Activated naive CD8-positive, alpha-beta T cell treated with anti-CD3 and anti-CD28 coated beads, Interleukin-2, amount 50 U/mL, for 24 hours (primary cell): ENCODE measurements at places on chromosomes 3 and 15.

- H3K27ac ChIP-seq: no peak overlapping the region
- H3K4me1 ChIP-seq: peaks cover 2% of the 10 kb centered on the region
- H3K36me3 ChIP-seq: no peaks in the 10 kb centered on the region
- H3K27me3 ChIP-seq: peaks cover 7% of the 10 kb centered on the region
- no peak overlapping the region for H3K4me3 ChIP-seq
Measured at GRCh38 chr15:68370768-68371151, 61.2 kb downstream of the ITGA11 start.

- H3K27me3 ChIP-seq: peaks cover 2% of the 10 kb centered on the region
- no peaks in the 10 kb centered on the region for H3K4me1 ChIP-seq
- no peak for DNase-seq
- no peaks in the 10 kb centered on the region for H3K36me3 ChIP-seq
- no peak overlapping the region for H3K4me3 ChIP-seq
- no peak overlapping the region for H3K27ac ChIP-seq
Measured at GRCh38 chr3:161163297-161163696, 57.8 kb upstream of the NMD3 start.

DNA sequence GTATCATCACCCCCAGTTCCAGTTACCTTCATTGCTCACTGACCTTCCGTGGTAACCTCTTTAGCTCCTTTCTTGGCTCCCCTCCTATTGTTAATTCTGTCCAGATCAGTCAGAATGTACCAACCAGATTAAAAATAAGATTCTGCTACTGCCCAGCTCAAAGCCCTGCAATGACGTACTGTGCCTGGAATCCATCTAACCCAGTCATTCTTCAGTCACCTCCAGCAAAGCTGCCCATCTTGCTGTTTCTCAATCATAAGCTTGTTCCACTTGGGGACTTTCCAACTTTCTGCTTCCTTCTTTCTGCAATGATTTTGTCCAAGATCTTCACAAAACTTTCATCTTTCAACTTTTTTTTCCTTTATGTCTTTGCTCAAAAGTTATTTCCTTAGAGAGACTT, 512.0 kb upstream of the ZNF385D start:
- no peak overlapping the region for H3K27ac ChIP-seq
- DNase-seq: no peak
- H3K27me3 ChIP-seq: no peaks in the 10 kb centered on the region
- H3K4me3 ChIP-seq: no peak overlapping the region
- H3K4me1 ChIP-seq: no peaks in the 10 kb centered on the region
- no peaks in the 10 kb centered on the region for H3K36me3 ChIP-seq

DNA sequence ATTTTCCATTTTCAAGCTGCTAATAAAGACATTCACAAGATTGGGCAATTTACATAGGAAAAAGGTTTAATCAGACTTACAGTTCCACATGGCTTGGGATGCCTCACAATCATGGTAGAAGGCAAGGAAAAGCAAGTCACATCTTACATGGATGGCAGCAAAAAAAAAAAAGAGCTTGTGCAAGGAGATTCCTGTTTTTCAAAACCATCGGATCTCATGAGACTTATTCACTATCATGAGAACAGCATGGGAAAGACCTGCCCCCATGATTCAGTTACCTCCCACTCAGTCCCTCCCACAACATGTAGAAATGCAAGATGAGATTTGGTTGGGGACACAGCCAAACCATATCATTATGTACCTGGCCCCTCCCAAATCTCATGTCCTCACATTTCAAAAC, 202.0 kb downstream of the FNDC3B start:
- H3K4me3 ChIP-seq: no peak overlapping the region
- no peak for DNase-seq
- peaks cover 8% of the 10 kb centered on the region for H3K4me1 ChIP-seq
- H3K27ac ChIP-seq: no peak overlapping the region

GRCh38 chr15:69556344-69556743, 103.7 kb downstream of the RPLP1 start:
- no peak for DNase-seq
- no peaks in the 10 kb centered on the region for H3K27me3 ChIP-seq
- no peak overlapping the region for H3K4me3 ChIP-seq
- H3K36me3 ChIP-seq: no peaks in the 10 kb centered on the region
- H3K27ac ChIP-seq: no peak overlapping the region
- H3K4me1 ChIP-seq: peaks cover 6% of the 10 kb centered on the region

- no peak overlapping the region for H3K4me3 ChIP-seq
- no peaks in the 10 kb centered on the region for H3K36me3 ChIP-seq
- H3K27ac ChIP-seq: no peak overlapping the region
- no peaks in the 10 kb centered on the region for H3K4me1 ChIP-seq
- DNase-seq: no peak
Measured at GRCh38 chr3:152087153-152087552, 181.6 kb upstream of the MBNL1 start.

DNA sequence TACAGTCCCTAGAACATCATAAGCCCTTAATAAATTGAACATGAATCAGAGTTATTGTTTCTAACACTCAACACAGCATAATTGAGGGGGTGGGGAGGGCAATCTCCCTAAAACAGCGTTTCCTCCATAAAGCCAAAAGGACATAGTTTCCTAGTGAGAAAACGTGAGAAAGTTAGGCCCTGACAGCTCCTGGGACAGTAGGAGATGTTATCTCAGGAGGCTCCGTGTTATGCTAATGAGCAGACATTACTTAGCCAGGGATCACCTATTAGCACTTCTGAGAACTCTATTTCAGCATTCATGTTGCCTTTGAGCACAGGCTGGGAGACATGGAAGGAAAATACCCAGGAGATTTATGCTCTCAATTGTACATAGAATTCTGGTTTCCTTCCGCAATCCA, 229.1 kb upstream of the ADAMTS9 start:
- no peaks in the 10 kb centered on the region for H3K27me3 ChIP-seq
- no peaks in the 10 kb centered on the region for H3K4me1 ChIP-seq
- no peak for DNase-seq

DNA sequence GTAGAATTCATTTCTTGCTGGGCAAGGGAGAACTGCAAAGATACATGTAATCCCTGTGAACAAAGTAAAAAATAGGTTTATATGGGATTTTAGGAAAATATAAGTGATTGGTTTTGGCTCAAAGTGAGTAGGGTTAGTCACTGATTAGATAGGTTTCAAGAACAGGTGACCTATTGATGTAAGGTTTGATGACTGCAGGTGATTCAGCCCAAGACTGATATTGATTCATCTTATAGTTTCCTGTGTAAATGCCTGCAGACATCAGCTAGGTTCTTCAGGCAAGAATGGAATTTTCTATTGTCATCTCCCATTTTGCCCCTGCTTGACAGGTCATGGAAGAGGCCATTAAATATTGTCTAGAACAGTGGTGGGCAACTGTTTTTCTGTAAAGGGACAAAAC, 23.9 kb upstream of the ARID3B start:
- H3K4me1 ChIP-seq: peaks cover 3% of the 10 kb centered on the region
- no peak overlapping the region for H3K4me3 ChIP-seq
- H3K27ac ChIP-seq: no peak overlapping the region
- no peaks in the 10 kb centered on the region for H3K27me3 ChIP-seq

DNA sequence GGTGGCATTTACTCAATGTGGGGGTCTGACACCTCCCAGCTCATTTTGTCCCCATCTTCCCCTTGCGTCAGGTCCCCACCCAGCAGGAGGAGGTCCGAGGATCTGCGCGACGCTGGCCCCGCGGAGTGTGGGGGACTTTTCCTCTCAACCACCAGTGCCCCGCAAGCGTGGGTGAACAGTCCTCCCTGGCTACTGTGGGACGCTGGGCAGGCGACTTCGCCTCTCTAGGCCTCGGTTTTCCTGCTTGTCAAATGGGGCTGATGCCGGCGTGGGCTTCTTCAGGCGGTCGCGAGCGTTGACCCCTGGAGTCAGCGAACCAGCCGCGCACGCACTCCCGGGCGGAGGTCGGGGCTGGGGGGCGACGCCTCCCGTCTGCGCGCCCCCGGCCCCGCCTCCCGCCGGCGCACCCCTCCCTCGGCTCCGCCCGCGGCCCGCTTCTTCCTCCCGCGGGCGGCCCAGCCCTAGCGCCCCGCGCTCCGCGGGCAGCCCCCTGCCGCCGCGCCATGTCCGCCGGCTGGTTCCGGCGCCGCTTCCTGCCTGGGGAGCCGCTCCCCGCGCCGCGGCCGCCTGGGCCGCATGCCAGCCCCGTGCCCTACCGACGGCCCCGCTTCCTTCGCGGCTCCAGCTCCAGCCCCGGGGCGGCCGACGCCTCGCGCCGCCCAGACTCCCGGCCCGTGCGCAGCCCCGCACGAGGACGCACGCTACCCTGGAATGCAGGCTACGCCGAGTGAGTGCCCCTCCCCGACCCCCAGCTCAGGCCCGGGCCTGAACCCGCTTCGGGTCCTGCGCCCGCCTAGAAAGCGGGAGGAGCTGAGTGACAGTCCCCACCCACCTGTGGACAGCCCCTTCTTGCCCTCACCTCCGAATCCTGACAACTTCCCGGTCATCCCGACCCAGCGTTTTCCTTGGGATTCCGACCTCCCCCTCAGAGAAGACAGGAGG, at the start of gene PPM1M:
Gene PPM1M (plus strand): TSS at position 438 of the 942 bp plus-strand sequence. CDS start 66 bp downstream, at position 504.
- DNase-seq: peak; percentile 63
- peak within 1 kb of the TSS; percentile 86 for H3K4me3 ChIP-seq
- H3K36me3 ChIP-seq: peaks cover 38% of the 10 kb centered on the region
- H3K4me1 ChIP-seq: peaks cover 80% of the 10 kb centered on the region
- H3K27me3 ChIP-seq: no peaks in the 10 kb centered on the region

DNA sequence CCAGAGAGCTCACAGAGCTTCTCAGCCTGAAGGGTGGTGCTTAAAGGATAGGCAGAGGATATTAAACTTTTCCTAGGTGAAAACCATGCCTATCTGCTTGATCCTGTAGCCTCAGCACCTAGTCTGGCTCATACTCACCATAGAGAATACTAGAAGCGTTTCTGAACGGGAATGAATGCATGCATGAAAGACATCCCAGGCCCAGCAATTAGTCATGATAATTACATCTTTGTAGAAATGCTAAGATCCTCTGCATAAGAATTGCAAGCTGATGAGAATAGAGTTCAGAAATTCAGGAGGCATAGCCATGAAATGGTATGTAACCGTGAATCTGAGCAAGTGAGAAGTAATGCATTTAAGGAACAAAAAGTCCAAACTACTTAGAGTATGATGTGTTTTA, 5.9 kb upstream of the TMEM108 start:
- no peaks in the 10 kb centered on the region for H3K4me1 ChIP-seq
- no peak for DNase-seq
- peaks cover 34% of the 10 kb centered on the region for H3K27me3 ChIP-seq
- no peak overlapping the region for H3K4me3 ChIP-seq
- H3K27ac ChIP-seq: no peak overlapping the region
- H3K36me3 ChIP-seq: no peaks in the 10 kb centered on the region

- H3K36me3 ChIP-seq: no peaks in the 10 kb centered on the region
- peaks cover 2% of the 10 kb centered on the region for H3K27me3 ChIP-seq
- peaks cover under 1% of the 10 kb centered on the region for H3K4me1 ChIP-seq
Measured at GRCh38 chr3:25820816-25821486, 31.1 kb downstream of the OXSM start.

GRCh38 chr3:56294286-56294685, 174.0 kb downstream of the ERC2 start:
- H3K4me1 ChIP-seq: peaks cover 4% of the 10 kb centered on the region
- DNase-seq: no peak
- no peaks in the 10 kb centered on the region for H3K36me3 ChIP-seq

DNA sequence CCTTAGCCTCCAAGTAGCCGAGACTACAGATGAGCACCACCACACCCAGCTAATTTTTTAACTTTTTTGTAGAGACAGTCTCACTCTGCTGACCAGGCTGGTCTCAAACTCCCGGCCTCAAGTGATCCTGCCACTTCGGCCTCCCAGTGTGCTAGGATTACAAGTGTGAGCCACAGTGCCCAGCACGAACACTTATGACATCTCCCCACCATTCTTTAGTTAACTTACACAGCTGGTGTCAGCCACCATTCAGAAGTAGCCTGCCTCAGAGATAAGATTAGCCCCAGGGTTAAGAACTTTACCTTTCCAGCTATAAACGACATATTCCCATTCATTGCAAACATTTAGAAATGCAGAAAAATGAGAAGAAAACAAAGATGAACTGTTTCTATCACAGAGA, 58.2 kb downstream of the TRPM7 start:
- DNase-seq: no peak
- H3K27ac ChIP-seq: no peak overlapping the region
- H3K4me1 ChIP-seq: peaks cover 9% of the 10 kb centered on the region
- peaks cover 42% of the 10 kb centered on the region for H3K36me3 ChIP-seq

DNA sequence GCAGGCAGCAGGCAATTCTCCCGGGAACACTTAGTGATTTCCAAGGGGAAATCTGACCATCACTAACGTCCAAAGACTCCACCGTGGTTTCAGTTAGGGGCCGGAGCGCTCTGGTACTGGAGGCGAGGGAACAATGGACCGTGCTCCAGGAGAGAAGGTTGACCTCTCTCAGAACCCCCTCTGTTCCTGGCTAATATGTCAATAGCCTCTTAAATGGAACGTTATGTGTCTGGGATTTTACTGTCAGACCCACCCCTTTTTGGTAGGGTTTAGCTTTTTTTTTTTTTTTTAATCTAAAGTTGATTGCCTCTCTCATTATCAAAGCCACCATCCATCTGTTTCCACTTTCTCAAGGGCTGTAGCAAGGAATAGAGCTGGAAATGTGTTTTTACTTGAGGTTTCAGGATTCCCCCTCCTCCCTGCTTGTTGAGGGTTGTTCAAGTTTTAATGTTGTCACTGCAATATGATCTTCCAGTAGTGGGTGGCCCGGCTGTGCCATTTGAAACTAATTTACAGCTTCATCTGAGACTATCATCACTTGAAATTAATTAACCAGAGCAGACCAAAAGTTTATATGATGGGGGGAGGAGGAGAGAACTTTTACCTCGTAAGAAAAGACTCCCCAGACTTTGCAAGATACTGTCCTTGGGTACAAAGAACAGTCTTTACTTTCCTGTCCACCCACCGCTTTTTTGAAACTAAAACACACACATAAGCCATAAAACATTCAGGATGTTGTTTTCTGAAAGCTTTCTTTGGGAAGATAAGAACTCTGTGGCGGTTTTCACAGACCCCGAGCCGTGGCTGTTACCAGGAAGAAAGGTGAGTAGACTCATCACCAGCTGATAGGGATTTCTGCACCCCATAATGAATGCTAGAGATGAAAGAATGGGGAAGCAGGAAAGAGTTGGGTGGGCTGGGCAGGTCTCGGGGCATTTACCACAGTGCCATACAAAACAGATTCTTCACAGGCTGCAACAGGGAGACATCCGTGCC, 187.8 kb downstream of the UACA start:
- peaks cover 3% of the 10 kb centered on the region for H3K36me3 ChIP-seq
- H3K27me3 ChIP-seq: no peaks in the 10 kb centered on the region
- H3K4me3 ChIP-seq: no peak overlapping the region

DNA sequence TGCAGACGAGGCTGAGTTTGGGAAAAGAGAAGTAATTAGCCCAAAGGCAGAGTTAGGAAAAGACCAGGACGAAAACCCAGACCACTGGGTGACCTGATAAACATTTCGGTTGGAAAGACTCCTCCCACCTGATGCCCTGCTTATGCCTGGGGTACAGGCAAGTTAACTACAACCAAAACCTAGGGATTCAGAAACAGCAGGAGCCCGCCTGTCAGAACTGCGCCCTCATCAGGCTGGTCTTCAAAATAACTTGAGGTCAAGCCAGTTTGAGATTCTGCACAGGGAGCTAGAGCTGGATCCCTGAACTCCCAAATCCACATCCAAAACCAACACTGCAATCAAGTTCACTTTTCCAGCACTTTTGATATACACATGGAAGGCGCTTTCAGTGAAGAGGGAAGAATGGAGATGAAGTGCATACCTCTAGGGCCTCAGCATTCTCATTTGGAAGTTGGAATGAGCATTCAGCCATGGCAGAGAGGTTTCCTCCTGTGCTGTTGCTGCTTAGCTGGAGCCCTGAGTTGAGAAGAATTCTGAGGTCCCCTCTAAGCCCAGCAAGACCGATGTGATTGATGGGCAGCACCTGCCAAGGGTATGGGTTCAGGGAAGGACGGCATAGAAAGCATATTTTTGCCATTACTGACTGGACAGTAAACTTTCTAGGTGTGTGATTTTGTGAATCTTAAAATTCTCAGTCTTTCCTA, 11.6 kb downstream of the TSEN2 start:
- H3K4me3 ChIP-seq: no peak overlapping the region
- H3K4me1 ChIP-seq: no peaks in the 10 kb centered on the region
- H3K36me3 ChIP-seq: peaks cover 51% of the 10 kb centered on the region
- no peak overlapping the region for H3K27ac ChIP-seq
- DNase-seq: no peak
